ENCODE measurements at places on chromosomes 7 and 10.

DNA sequence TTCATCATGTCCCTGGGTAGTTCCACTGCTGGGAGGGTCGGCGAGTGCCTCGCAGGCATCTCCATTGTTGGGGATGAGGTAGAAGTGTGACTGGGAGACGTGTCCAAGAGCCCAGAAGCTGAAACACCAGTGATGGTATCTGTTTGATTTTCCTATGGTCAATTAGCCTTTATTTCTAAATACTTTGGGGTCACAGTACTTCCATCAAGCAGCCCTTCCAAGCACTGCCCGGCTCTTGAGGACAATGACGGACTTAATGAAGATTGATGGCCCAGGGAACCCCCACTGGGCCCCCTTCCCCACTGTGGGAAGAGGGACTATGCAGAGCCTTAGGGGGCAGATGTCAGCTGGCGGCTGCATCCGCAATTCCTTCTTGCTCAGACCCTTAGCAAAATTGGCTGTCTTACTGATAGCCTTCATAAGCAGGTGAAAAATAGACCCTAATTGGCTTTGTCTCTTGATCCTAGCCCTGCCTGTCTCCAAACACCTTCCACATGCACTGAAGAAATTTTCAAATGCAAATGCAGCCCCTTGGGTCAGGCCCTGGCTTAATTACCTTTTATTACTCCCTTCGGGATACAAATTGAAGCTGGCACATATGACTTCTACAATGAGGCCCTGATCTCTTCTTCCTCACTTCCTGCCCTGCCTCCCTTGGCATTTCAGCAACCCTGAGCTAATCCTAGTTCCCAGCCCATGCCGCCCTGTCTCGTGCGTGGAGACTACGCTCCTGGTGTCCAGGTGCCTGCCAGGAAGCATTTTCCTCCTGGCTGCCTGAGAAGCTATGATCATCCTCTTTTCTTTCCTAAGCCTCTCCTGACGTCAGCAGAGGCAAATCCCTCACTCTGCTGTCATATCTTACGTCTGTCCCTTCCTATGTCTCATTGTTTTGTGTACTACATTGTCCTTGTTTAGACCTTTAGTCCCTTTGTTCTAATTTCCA lies 124.5 kb upstream of the GDF10 start:
- no peak for DNase-seq

DNA sequence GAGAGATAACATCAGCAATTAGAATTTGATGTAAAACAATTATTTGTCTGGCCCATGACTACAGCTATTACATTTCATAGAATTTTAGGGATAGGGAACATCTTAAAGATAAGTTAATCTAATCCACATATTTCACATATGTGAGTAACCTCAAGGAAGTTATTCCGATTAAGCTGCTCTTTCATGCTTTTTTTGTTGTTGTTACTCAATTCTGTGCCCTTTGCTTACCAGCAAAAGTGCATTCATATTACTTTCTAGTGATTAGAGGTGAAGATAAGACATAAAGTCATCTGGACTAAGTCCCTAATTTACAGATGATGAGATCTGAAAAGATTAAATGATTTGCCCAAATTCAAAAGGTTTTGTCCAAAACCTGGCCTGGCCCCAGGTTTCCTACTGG lies 40.9 kb upstream of the SRI start:
- no peak for DNase-seq

DNA sequence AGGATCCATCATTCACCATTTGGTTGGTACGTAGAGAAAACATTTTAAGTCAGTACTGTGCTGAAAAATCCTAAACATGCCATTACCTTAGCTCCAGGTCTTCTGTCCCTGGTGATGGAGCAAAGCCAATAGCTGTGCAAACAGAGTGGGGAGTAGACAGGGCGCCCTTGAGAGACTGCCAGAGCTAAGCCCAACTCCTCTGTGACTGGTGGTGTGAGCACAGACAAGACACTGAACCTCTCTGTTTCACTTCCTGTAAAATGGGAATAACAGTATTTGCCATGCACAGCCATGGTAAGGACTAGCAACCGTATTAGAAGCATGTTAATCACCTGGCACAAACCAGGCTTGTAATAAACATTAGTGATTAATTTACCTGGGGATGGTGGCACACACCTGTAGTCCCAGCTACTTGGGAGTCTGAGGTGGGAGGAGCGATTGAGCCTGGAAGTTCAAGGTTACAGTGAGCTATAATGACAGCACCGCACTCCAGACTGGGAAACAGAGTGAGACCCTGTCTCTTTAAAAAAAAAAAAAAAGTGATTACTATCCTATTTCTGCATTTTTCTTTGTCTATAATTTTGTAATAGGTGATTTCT lies 28.7 kb downstream of the LYZL1 start:
- DNase-seq, result no peak

GRCh38 chr10:122381680-122382079 lies 7.2 kb downstream of the PLEKHA1 start:
- no peak for DNase-seq

- no peak for DNase-seq
Measured at GRCh38 chr7:98978672-98979071, 100.3 kb downstream of the TRRAP start.
